Activated CD8-positive, alpha-beta memory T cell treated with anti-CD3 and anti-CD28 coated beads, Interleukin-2, amount 10 ng/mL, durations not matched to agents 7 days and 5 days (primary cell): ENCODE measurements at places on chromosomes 16 and 17. TPM values are rescaled to one million over a fixed set of nuclear protein-coding genes. Genes with fewer than 3 reads are reported as not detected.

COQ9 gene
- 43.1 TPM for total RNA-seq

TEKT1 gene
- not detected for total RNA-seq

FLII gene
- total RNA-seq: 338 TPM

PRSS53 gene
- total RNA-seq: 5.3 TPM

KRT40 gene
- total RNA-seq: not detected

SLC13A5 gene
- not detected for total RNA-seq

ZNF200 gene
- total RNA-seq: 12.9 TPM

ATP1B2 gene
- not detected for total RNA-seq

CD300E gene
- not detected for total RNA-seq
